Activated naive CD4-positive, alpha-beta T cell treated with anti-CD3 and anti-CD28 coated beads, Interleukin-2, amount 50 U/mL, for 72 hours (primary cell): ENCODE measurements at places on chromosomes 5 and 9.

GRCh38 chr5:154485096-154485491, 7.1 kb upstream of the HAND1 start:
- DNase-seq: no peak

DNA sequence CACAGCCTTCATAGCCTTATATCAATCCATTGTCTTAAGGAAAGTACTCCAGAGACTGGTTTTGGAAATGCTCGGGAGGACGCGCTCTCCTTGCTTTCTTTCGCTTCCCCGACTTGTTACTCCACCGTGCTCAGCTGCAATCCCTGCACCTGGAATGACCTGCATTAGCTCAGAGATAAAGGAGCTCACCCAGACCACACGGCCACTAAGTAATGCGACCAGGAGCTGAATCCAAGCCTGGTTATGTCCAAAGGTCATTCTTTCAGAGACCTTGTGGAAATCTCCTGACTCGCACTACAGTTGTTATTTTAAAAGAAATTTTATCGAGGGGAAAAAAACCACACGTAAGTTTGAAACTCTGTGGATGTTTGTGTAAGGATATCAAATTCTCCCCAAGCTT, 135.3 kb upstream of the DPYSL3 start:
- DNase-seq: no peak

DNA sequence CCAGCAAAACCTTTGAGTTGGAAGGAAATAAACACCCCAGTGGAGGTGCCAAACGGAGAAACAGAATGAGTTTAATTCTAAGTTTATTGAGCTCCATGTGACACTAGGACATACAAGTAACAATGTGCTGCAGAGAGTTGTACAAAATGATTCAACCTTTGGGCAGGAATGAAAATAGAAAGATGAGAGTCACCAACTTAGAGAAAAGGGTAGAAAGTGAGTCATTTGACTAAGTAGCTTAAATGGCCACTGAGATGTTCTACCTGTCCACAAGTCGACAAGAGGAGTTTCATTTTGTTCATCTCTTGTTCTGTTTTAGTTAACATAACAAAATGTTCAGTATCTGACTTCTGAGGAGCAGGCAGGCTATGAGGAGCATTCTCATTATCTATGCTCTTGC, 284.7 kb downstream of the NR2F1-AS1 start:
- DNase-seq: no peak

DNA sequence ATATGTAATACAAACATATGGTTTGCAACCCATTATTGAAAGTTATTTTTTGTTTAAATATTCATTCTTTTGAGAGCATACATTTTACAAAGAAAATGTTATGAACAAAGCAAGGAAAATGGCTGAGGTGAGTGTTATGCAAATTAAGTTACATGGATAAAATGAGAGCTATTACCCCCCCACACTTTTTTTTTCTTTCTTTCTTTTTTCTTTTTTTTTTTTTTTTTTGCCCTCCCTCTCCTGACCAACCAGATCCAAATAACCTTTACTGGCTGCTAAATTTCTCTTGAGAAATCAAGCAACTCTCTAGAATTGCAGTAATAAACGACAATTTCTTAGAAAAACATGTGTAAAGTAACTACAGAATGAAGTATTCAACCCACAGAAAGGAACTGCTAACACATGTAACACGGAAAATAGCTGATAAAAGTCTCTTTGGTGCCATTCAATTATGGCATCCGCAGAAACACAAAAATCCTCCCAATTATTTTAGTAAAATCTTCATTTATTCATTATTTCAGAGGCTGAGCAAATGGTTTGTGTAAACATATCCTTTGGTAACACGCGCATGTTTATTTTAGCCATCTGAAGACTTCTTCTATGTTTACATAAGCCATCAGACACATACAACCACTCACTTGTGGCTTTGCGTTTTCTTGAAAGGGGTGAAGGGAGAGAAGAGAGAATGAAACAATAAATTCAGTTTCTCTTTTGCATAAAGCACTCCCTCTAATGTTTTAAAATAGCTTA, 216.1 kb downstream of the NFIB start:
- no peak for DNase-seq

DNA sequence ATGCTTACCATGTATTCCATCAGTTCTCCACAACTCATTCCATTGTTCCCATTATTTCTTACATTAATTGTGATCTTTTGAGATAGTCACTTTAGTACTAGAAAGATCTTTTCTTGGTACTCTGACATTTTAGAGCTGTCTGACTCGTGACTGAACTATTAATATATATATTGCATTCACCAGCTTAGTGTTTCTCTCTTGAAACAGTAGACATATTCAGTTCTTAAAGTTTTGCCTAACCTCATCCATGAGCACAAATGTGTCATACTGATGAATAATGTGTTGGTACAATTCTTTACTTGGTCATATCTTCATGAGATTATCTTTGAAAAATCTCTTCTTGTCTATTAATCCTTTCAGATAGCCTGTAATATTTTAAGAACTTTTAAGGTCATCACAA, 74.3 kb downstream of the NLN start:
- DNase-seq: no peak
